ENCODE measurements at places on chromosomes 6 and 20.

- peak; percentile 86 for DNase-seq
Observed at GRCh38 chr20:62875419-62876361, 14.1 kb upstream of the TCFL5 start.

GRCh38 chr6:46032110-46032998, 16.7 kb upstream of the CLIC5 start:
- DNase-seq: no peak

DNA sequence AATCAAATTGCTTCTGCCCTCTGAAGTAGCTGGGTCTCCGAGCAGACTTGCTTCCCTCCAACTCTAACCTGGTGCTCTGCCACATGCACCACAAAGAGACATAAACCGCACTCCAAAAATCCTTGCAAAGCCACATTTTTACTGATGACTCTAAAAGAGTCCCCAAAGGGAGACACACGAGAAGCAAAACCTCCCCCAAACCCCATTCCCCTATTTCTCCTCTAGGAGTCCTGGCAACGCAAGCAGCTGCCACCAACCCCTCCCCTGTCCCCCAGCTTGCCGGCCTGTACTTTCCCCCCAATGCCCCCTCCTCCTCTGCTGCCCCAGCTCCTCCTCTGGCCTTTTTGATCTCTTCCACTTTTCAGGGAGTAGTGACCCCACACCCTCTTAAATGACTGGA, 180.1 kb upstream of the ARID1B start:
- no peak for DNase-seq

GRCh38 chr6:156809034-156809433, 31.9 kb downstream of the ARID1B start:
- peak; percentile 20 for DNase-seq

DNA sequence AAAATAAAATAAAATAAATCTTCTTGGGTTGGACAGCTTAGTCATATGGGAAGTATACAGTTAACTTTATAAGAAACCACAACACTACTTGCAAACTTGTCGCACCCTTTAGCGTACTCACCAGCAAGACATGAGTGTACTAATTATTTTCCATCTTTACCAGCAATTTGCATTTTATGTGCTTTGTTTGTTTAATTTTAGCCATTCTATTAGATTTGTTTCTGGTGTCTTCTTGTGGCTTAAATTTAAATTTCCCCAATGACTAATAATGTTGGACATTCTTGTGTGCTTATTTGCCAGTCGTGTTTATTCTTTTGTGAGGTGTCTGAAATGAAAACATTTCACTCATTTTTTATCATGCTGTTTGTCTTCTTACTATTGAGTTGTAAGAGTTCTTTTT, 1172.2 kb upstream of the CITED2 start:
- peak; percentile 71 for DNase-seq

GRCh38 chr20:2305946-2306345, 10.1 kb downstream of the TGM3 start:
- no peak for DNase-seq

DNA sequence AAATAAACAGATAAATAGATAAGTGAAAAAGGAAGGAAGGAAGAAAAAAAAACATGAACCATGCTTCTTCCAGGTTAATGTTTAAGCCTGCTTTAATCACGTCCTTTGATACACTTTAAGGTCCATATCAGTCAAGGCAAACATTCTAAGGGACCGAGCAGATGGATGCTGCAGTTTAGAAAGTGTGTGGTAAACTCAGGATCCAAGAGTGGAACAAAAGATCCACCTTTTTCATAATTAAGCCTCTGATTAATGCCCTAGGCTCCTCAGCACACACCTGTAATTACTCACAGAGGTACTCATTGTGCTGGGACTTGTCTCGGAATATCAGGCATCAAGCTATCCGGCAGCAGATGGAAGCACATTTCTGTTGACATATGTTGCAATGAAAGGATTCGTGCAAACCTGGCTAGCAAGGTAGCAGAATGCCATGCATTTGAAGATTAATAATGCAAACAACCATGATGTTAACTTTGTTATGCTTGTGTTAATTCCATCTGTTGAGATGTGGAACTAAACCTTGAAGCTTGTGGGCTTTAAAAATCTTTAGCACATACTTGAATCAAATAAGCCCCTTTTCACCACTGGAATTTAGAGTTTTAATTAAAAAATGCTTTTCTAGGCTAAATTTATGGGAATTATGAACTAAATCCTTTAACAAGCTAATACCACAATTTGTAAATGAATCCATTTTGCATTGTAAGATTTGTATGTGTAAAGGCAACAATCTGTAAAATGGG, 163.7 kb downstream of the RALGAPA2 start:
- no peak for DNase-seq

DNA sequence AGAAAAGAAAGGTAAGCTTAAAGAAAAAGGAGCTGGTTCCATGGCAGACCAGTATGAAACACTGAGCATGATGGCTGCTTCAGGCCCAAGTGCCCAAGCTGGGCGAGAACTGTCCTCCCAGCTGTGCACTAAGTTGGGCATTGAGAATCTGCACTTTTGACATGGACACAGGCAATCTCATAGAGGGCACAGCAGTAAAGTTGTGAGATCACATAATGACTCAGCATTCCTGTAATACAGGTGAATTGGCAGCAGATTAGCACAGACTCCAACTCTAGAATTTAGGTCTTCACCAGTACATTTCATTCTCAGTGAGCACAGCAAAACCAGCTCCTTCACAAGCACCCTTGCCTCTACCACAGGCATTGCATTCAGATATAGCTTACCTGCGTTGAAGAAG, 343.4 kb downstream of the PKHD1 start:
- DNase-seq: no peak

All from LHCN-M2 (cell line).